ENCODE measurements at places on chromosomes 7 and 10.
A peak's percentile ranks its signal among the peaks of the same experiment; 100 is the strongest.

GRCh38 chr10:69866688-69867461, 65.2 kb downstream of the COL13A1 start:
- DNase-seq = no peak

- DNase-seq = no peak
Observed at GRCh38 chr7:79381921-79382320, 71.5 kb downstream of the MAGI2 start.

GRCh38 chr10:101224910-101225823, 4.1 kb downstream of the LBX1 start:
- no peak for DNase-seq

- peak; percentile 49 for DNase-seq
Observed at GRCh38 chr7:30062587-30062986, 34.4 kb downstream of the PLEKHA8 start.

DNA sequence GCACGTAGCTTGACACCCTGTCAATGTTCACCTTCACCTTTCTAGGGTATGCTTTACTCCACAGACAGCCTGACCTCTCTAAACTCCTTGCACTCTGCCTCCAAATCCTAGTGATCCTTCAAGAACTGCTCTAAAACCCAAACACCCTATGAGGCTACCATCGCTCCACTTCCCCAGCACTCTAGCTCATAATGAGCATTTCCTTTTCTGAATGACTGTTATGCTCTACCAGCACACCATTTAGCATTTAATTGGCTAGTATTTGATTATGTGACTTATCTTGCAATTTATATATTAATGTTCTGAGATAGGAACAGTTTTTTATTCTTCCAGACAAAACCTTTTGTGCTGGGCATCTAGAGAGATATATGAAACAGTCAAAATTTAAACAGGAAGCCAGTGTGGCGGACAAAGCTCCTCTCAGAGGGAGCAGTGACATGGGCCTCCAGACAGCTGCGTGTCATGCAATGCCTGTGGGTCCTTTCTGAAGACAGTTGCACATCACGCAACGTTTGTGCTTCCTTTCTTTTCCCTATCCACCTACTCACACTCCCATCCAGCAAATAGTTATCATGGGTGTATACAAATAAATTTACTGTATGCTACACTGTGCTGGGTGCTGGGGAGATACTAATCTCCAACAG, 86.3 kb downstream of the ALOX5 start:
- no peak for DNase-seq

DNA sequence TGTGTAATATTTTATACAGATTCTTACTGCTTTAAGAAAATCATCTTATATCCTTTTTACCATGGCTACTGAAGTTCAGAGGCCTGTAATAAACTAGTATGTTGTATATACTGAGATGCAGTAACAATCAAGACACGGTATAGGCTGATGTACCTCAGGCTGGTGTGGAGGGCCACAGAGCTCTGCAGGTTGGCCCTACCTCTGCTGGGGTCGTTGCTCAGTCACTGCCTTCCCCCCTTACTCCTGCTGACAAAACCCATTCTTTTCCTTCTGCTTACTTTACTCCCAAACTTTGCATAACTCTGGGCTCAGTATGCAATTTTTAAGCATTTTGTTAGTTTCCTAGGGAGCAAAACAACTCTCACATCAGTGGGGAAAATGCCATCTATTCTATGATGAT, 200.1 kb upstream of the FOXP2 start:
- no peak for DNase-seq

GRCh38 chr10:8338177-8338766, 283.8 kb downstream of the GATA3 start:
- DNase-seq = no peak

DNA sequence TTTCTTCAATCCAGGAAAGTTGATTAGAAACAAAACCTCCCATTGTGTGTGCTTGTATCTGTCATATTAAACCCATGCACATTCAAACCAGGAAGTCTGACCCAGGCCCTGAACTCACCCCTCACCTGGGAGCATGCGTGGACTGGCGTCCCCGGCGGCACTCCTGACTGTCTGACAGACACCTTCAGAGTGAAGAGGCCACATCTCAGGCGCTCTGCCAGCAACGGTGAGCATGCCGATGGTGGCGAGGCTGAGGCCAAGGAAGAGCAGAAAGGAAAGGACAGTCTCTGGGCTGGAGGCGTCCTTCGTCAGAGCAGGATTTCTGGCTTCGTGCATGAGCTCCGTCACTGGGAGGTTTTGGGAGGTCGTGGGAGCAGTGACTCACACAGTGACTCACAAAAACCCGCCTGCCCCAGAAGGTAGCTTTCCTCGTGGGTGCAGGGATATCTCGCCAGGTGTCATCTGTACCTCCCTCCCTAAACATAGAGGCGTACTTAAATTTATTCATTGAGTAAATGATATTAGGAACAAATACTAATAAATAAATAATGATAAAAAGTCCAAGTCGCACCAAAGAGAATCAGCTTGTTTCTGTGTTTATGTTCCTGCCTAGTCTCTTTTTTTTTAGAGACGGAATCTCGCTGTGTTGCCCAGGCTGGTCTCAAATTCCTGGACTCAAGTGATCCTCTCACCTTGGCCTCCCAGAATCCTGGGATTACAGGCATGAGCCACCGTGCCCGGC, 13.5 kb downstream of the IQCE start:
- DNase-seq = no peak

DNA sequence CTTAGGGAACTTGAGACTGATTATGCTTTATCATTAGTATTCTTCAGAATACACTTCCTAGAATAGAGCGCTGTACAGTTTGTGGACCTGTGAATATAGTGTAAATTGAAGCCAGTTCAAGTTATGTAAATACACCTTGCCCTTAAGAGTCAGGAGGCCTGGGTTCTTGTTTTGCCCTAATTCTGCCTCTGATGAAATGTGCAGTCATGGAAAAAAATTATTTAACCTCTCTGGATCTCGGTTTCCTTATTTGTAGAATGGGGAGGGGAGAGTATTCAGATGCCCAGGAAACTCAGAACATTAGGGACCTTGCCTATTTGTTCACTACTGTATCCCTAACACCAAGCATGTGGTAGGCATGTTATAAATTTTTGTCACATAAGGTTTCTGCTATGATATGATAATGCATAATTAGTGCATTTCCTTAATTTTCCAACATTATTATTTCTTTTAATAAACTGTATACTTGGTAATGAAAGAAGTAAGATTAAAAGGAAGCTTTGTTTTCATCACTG, 1.3 kb downstream of the EXOC6 start:
- no peak for DNase-seq

GRCh38 chr7:141697211-141697871, 4.6 kb downstream of the DENND11 start:
- DNase-seq = peak; percentile 84

DNA sequence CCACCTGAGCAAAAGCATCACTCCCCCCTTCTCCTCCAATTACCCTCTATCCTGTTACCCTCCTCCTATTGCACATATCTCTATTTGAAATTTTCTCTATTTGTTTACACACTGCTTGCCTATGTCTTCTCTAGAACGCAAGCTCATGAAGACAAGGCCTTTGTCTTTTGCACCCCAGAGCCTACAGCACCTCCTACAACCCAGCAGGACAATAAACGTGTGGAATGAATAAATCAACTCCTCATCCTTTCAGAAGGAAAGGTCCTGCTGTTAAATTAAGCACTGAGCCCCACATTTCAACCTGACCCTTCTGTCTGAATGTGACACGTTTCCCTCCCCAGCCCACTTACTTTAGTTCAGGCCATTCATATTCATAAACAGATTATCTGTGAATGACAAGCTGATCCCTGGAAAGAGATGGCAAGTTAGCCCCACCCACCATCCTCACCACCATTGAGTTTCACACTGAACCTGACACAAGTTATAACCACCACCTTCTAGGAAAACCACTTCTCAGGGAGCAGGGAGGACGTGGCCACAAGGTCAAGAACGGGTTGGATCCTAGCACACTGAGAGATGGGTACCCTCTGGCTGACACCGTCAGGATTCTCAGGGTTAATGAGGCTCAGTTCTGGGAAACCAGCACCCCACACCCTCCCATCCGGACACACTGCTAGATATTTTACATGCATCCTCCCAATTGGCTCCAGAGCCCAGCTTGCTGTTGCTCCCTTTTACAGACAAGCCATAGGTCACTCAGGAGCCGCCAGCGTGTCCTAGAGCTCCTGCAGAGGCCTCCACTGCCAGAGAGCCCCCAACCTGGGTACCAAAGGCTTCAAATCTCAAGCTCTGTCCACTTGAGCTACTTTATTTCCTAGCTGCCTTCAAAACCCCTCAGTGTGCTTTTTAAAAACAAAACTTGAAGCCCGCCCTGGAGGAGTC, 934 bp downstream of the PRTFDC1 start:
- peak; percentile 73 for DNase-seq

DNA sequence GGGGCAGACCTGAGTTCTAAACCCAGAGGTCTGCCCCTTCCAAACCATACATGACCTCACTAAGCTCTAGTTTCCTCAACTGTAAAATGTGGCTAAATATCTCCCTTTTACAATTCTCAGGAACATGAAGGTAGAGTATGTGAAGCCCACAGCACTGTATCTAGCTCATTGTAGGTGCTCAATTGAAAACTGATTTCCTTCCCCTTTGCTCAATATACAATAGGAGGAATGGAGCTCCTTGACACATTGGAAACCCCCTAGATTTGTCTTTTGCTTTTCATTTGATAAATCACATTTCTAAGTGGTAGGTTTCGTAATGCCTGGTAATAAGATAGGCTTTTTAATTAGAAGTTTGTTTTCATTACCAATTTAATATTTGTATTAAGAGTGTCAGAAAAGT, 153.3 kb downstream of the ARID5B start:
- DNase-seq = no peak

DNA sequence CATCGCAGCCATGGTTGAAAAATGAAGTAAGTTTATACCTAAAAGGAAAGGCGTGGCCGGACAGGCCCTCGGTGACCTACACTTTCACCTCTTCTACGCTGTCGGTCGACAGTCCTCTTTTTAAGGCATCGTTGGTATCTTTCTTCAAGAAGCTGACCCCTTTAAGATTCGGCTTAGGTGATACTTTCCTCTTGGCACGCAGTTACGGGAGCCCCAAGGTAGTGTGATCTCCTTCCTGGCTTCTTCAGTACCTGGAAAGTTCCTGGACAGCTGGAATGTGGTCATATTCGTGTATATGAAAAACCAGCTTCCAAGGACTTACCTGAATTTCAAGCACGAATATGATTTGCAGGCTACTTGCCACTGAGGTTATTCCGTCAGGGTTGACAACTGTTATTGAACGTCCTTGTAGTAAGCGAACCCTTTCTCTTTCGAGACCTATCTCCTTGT, 885 bp upstream of the SYPL1 start:
- peak; percentile 18 for DNase-seq

GRCh38 chr10:92291921-92292845, 1.2 kb downstream of the MARCHF5 start:
- peak; percentile 47 for DNase-seq

- peak; percentile 16 for DNase-seq
Observed at GRCh38 chr7:106501605-106502580, 159.1 kb downstream of the CCDC71L start.

GRCh38 chr10:120335553-120335952, 121.5 kb upstream of the PLPP4 start:
- DNase-seq = no peak

GRCh38 chr7:70353946-70354335, 755.7 kb downstream of the AUTS2 start:
- DNase-seq = no peak

DNA sequence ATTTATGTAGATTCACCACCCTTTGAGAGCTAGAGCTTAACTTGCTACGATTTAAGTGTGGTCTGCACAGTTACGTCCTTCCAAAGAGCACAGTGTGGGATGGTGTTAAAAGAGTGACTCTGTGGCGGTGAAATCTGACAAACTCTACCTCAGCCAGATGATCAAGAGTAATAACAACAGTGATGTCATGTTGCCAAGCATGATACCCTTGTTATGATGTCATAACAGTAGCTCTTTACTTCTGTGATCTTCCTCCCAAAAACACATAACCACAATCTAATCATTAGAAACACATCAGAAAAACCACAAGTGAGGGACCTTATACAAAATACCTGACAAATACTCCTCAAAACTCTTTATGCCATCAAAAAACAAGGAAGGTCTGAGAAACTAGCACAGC, 649.3 kb downstream of the POM121L12 start:
- no peak for DNase-seq

GRCh38 chr7:75872073-75872782, 6.6 kb upstream of the RHBDD2 start:
- DNase-seq = no peak

GRCh38 chr10:34713875-34714274, 101.2 kb downstream of the PARD3 start:
- DNase-seq = no peak

GRCh38 chr10:90787393-90788198, 70.2 kb downstream of the HTR7 start:
- DNase-seq = peak; percentile 12

GRCh38 chr7:6477318-6477660, 29.5 kb upstream of the DAGLB start:
- no peak for DNase-seq

GRCh38 chr7:15606561-15606960, 44.7 kb upstream of the AGMO start:
- no peak for DNase-seq

DNA sequence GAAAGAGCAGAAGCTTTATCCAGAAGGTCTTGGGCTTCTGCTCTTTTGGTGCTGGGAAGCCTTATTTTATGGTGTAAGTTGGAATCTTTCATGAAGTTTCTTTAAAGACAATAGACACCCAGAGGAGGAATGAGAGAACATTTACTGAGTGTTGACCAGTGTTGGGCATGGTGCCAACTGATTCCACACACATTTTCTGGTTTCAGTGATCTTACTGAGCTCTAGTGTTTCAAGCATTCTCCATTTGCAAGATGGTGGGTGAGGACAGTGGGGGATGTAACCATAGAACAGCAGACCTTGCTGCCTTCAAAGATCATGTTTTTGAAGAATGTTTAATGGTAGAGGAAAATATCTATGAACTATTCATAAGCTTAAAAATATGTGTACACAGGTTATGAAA, 114.6 kb downstream of the LRMDA start:
- no peak for DNase-seq

- no peak for DNase-seq
Observed at GRCh38 chr10:29794776-29795611, 160.2 kb upstream of the SVIL start.

Data from globus pallidus (tissue), 1 donor.